ENCODE measurements at places on chromosomes 13 and 19. TPM values are rescaled to one million over a fixed set of nuclear protein-coding genes. Genes with fewer than 3 reads are reported as not detected.

The ZNF440 gene
- total RNA-seq, result 22.2 TPM

DNA sequence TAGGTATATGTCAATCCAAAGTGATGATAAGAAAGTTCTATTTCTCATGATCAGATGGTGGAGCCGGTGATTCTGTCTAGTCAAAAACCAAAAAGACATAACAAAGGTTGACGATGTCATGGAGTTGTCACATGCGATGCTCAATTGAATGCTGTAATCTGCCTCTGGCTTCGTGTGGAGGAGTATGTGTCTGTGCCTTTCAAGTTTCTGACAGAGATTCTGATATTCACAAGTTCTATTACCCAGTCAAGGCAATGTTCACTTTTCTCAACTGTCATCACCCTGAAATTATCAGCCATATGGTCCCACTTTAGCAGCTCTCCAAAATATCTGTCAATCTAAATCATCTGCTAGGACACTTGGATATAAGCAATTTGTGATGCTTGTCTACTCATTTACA lies 367.6 kb upstream of the PRR20A start:
- DNase-seq, result no peak

GRCh38 chr13:97165502-97166425 lies 56.4 kb upstream of the MBNL2 start:
- no peak for DNase-seq

GRCh38 chr19:42965176-42965575 lies 28.2 kb upstream of the PSG7 start:
- DNase-seq, result no peak

DNA sequence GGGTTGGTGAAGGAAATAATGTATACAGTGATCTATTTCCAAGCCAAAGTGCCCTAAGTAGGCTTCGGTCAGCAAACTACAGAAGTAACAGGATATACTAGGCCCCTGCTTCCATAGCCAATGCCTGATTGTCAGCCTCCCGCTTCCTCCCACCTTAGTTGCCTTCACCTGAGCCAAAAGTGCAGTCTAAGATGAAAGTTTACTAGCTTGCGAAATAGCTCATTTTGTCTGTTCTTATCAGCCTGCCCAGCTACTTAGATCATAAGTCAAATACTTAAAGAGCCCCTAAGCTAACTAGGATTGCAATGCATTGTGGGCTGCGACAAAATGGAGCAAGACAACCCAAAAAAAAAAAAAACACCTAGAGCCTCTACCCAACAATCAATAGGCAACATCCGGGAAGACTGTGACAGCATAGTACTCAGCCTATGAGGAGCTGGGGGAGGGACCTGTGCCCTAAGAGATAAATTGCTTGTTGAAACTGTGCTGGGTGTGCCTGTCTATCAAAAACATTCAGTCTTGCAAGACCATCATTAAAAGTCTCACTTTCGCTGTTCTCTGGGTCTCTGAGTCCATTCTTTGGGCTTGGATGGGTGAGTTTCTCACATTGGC lies 454.7 kb upstream of the TSHZ3 start:
- no peak for DNase-seq

DNA sequence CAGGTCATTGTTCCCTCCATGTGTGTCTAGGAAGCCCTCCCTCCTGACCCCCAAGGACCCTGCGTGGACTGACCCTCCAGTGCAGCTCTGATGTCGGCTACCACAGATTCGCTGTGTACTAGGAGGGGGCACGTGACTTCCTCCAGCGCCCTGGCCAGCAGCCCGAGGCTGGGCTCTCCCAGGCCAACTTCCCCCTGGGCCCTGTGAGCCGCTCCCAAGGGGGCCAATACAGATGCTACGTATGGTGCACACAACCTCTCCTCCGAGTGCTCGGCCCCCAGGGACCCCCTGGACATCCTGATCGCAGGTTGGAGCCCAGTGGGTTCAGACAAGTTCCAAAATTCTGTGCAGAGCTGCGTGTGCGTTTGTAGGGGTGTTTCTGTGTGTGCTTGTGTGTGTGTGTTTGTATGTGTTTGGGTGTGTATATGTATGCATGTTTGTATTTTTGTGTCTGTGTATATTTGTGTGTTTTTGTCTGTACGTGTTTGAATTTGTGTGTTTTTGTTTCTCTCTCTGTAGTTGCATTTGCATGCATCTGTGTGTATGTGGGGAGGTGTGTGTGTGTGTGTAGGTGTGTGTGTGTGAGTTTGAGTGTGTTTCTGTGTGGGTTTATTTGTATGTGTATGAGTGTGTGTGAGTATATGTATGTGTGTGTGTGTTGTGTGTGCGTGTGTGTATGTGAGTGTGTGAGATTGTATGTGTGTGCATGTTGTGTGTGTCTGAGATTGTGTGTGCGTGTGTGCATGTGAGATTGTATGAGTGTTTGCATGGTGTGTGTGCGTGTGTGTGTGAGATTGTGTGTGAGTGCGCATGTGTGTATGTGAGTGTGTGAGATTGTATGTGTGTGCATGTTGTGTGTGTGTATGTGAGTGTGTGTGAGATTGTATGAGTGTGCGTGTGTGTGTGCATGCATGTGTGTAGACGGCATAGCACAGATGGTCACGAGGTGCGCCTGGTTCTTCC lies 21.4 kb upstream of the LILRA2 start:
- no peak for DNase-seq

The RFPL4AL1 gene
- not detected for total RNA-seq

- DNase-seq, result no peak
These were observed 7.7 kb downstream of the AP1M1 start for GRCh38 chr19:16205205-16206045.

The ZNF737 gene
- 2.6 TPM for total RNA-seq

The VSTM1 gene
- total RNA-seq, result not detected

- no peak for DNase-seq
These were observed 60.2 kb downstream of the ESD start for GRCh38 chr13:46736541-46737310.

GRCh38 chr19:15443325-15443724 lies 6.4 kb downstream of the WIZ start:
- no peak for DNase-seq

- DNase-seq, result no peak
These were observed 2.4 kb upstream of the PLPP2 start for GRCh38 chr19:293436-294110.

DNA sequence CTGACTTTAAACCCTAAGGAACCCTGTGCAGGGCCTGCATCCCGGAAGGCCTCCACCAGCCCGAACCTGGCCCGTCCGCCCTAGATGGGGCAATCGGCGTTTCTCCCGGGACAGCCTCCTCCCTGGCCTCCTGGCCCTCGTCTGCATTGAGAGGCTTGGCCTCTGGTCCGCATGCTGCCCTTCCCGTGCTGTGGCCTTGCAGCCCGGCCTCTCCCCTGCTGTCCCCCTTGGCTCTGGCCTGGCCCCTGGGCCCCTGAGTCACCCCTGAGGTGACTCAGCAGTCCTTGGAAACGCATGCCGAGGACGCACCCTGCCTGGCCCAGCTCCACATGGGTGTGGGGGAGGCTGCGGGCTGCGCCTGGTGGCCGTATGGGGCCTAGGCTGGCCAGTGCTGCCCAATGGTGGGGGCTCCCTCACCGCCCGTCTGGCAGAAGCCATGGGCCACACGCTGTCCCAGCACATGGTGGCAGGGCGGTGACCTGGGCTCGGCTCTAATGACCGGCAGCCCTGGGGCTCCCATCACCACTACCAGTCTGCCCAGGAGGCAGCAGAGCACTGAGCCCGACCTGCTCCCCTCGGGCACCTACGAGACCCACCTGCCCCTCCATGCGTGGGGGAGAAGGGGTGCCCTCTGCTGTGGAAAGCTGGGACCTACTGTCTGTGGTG lies 25.7 kb downstream of the SH3GL1 start:
- no peak for DNase-seq

The NKPD1 gene
- 1.1 TPM for total RNA-seq

GRCh38 chr13:39963612-39964011 lies 308.1 kb downstream of the COG6 start:
- DNase-seq, result no peak

GRCh38 chr19:3151563-3152418 lies 16.0 kb downstream of the GNA15 start:
- no peak for DNase-seq

- DNase-seq, result no peak
These were observed 68.6 kb upstream of the MIR17HG start for GRCh38 chr13:91278888-91279287.

GRCh38 chr13:91986761-91987483 lies 588.5 kb downstream of the GPC5 start:
- DNase-seq, result no peak

The FOSB gene
- total RNA-seq, result 3.3 TPM

- DNase-seq, result no peak
These were observed 4.2 kb upstream of the TTYH1 start for GRCh38 chr19:54411033-54411432.

The SHANK1 gene
- total RNA-seq, result not detected

The ZNF112 gene
- total RNA-seq, result 2.5 TPM

The MYH14 gene
- total RNA-seq, result 40.0 TPM

DNA sequence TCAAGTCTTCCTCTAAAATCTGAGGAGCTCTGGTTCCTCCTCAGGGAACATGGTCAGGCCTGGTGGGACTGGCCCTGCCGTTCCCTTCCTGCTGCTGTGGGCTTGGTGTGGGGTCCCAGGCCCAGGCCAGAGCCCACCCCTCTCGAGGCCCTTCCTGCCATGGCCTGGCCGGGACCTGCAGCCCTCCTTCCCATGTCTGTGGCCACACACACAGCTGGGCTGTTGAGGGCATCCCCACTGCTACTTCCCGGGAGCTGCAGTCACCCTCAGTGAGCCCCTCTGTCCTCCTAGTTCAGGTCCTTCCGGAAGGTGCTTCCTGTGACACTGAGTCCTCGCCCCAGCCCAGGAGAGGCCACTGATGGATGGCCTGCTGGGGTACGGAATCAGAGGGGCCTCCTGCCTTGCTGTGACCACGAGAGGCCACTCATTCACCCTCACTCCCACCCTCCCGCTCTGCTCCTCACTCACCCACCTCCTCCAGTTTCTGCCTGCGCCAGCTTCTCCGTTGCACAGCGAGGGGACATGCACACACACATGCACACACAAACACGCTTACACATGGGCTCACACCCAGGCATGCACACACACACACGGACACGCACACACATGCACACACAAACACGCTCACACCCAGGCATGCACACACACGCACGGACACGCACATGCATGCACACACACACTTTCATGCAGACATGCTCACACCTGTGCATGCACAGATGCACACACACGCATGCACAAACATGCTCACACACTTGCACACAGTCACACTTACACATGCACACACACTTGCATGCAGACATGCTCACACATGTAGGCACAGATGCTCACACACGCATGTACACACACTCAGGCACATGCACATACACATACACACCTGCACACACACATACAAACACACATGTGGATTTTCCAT lies 7.3 kb upstream of the MCF2L start:
- DNase-seq, result no peak

DNA sequence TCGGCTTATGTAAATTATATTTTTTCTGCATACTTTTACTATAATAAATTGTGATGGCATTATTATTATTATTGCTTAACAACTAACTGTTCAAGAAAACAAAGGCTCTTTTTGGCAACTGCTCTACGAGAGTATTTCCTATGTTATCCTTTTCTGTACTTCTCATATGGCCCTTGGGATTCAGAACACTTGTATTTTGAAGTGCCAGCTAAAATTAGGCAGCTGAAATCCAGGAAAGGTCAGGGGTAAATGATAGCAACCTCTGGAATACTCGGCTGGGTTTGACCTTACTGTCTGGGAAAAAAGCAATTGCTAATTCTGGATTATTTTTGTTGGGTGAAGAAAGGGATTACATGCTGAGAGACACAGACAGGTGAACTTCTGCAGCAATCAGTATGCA lies 23.9 kb downstream of the EDNRB start:
- DNase-seq, result no peak
